ENCODE measurements at places on chromosomes 2 and 18.

DNA sequence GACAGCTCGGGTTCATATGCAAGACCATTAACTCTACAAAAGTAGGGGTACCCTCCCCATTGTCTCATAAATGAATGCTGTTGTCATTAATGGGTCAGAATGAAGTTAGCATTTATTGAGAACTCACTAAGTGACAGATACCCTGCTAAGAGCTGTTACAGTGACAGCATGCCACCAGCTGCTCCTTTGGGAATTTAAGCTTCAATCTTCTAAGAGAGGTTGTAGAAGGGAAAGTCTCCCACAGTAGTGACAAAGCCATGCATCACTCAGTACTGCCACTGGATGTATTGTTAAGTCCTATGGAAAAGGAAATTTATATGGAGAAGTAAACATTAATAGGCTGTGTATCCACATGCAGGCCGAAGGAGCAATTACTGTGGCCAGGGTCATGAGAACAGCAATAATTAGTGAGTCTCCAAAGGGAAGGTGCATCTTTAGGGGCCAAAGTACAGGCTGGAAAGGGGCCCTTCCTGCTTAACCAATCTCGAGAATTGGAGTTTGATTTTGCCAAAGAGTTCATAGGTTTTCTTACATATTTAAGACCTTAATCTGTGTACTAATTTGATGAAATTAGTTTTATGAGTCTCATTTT, 64.5 kb upstream of the FAM124B start:
- no peak for DNase-seq

GRCh38 chr2:132609101-132609890, 60.7 kb downstream of the LYPD1 start:
- no peak for DNase-seq

GRCh38 chr2:170177950-170178781, at the start of gene MYO3B:
TSS of gene MYO3B (plus strand) at chr2:170178147. CDS start at chr2:170178288, 141 bp downstream.
- no peak for DNase-seq

GRCh38 chr2:174844295-174844708, 80.0 kb upstream of the CHRNA1 start:
- DNase-seq = no peak

DNA sequence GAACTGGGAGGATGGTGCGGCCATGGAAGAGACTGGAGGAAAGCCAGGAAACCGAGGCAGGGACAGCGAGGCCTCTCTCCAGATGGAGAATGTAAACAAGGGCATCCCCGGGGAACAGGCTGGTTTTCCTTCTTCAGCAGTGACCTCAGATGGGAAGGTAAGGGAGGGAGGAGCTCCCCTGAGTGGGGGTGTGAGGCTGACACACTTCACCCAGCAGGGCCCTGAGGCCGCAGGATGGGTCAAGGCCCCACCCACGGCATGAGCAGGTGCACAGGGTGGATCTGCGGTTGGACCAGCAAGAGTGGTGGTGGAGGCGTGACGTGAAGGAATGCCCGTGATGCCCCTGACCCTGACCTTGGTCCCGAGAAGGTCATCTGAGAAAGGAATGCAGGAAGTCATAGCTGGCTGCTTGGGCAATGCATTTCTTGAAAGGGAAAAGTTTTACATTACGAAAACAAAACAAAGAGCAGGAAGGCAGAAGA, 48.1 kb downstream of the ADCY3 start:
- DNase-seq = no peak

GRCh38 chr18:59238385-59238784, 18.4 kb downstream of the GRP start:
- no peak for DNase-seq

DNA sequence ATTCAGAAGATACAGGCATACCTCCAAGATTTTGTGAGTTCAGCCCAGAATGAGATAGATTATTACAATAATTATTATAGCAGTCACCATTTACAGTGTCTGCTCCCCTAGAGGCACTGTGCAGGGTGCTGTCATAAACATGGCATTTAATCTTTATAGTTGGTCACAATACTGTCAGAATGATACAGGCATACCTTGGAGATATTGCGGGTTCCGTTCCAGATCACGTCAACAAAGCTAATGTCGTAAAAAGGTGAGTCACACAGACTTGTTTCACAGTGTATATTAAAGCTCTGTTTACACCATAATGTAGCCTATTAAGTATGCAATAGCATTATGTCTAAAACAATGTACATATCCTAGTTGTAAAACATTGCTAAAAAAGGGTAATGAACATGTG, 45.6 kb downstream of the ZRANB3 start:
- no peak for DNase-seq

GRCh38 chr2:190860985-190861680, 19.5 kb upstream of the GLS start:
- DNase-seq = no peak

DNA sequence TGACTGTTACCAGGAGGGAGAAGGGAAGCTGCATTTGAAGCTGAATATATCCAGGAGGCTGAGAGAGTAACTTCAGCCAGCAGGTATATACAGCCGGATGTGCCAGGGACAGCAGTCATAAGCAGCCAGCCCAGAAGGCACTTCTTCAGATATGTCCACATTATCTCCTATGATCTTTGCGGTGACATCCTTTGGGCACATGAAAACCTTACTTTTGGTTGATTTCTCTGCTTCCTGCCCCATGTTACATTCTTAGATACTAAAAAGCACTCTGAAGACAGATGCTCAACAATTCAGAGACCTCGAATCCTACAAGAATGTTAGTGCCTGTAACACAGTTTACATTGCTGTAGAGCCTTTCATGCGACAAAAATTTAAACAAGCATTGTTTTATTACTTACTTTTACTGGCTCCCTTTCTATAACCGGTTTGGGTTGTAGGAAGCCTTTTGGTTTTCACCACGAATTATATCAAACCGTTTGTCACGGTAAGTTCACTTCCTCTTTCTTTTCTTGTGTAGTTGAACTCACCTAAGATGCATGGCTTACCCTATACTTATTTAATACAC, 50.3 kb upstream of the TLK1 start:
- peak; percentile 5 for DNase-seq

GRCh38 chr2:3672861-3673678, 15.1 kb downstream of the ALLC start:
- no peak for DNase-seq

DNA sequence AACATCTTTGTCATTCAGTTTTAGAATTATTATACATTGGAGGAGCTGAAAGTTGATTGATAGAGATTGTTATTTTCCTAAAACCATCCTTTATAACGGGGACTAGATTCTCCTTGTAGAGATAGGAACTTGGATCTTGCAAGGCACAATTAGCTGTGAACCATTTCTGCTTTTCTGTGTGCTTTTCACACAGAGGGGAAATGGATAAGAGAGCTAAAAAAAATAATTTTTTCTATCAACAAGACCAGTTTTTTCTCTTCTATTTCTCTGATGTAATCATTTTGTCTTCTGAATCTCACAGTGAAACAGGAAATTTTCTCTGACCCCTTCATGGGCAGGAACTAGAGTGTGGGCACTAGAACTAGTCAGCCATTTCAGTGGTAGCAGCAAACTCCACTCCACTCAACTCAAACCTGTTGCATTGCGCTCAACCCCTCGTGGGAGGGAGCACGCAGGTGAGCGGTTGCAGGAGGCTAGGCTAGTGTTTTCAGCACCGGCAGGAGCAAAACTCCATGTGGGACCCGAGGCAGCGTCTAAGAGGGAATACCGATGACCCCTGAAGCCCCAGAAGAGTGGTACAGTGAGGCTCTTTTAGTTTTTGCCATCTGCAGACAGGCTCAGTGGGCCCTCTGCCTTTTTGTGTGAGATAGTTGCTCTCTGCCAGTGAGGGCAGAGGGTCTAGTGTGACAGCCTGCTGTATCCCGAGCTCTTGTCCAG, 24.0 kb upstream of the SLC39A10 start:
- no peak for DNase-seq

DNA sequence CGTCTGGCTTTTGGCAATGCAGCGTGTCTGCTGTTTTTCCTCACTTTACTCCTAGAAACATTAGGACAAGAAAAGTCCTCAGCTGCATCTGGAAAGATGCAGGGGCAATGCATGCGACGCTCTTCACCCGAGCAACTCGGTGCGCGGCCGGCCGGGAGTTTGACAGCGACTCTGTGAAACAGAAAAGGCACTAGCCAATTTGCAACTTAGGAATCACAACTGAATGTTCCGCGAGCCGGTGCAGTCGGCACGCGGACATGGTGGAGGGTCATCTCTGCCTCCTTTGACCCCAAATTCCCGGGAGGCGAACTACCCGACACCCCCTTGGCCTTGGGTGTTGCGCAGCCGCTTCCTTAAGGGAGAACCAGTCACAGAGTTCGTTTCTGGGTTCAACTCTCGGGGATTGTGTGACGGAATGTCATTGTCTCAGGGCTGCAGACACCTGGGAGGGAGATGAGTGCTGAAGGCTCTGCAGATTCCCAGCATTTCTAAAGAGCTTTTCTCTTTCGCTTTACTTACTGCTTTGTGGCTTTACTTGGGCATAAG, 9.8 kb downstream of the NR4A2 start:
- no peak for DNase-seq

- DNase-seq = no peak
Observed at GRCh38 chr2:236236559-236237452, 27.4 kb downstream of the ASB18 start.

- DNase-seq = no peak
Observed at GRCh38 chr2:135050132-135050531, 2.0 kb upstream of the RAB3GAP1 start.

DNA sequence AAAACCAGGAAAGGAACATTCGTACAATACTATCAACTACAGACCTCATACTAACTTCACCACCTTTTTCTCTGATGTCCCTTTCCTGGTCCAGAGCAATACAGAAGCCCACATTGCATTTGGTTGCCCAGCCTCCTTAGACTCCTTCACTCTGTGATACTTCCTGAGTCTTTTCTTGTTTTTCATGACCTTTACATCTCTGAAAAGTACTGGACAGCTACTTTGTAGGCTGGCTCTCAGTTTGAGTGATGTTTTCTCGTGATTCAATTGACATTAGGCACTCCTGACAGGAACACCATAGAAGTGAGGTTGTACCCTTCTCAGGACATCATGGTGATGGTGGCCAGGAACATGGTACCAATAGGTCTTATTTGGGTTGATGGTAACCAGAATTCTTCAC, 185.9 kb upstream of the SLC39A10 start:
- DNase-seq = no peak

GRCh38 chr2:177244244-177244771, 20.2 kb downstream of the NFE2L2 start:
- DNase-seq = no peak

DNA sequence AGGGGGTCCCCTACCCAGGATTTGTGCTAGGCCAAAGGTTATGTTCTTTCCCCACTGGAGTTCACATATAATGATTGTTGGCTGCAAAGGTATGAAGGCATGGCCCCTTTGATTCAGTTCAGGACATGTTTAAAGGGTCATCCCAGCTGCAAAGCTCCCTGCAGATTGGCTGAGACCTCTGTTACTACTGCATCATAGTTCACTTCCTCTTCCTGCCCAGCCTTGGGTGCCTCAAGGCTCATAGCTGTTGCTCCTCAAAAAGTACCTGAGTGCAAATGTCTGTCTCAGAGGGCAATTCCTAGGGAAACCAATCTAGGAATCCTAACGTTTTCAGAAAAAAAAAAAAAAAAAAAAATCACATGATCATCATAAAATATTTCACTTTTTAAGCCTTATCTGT, 125.1 kb downstream of the ATL2 start:
- no peak for DNase-seq

DNA sequence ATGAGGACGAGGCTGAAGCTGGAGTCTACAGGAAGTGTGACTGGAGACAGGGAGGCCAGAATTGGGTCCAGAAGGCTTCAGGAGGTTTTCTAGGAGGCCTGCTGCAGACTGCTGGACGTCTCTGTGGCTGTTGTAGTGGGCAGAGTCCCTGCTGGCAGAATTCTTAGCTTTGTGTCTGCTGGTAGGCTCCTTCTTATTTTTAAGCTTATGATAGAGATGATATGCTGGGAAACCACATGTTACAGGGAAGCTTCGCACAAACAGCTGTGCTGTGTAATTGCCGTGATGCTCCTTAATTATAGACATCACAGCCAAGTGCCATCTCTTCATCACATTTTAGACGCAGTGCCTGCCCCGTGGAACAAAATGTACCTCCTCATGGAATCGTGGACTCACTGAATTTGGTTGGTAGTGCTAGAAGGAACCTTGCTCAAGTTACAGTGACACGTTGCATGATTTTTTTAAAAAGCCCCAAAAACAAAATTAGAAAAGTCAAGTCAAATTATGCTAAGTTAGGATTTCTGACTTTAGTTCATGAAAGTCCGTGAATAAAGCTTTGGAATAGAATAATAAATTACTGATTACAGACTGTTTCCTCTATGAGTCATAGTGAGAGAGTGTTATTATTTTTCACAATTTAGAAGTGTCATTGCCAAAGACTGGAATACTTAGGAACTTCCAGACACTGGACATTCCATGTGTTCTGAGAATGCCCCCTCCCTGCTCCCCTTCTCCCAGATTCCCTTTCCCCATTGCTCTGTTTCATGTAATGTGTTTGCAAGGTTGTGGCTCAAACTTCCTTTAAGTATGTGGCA, 144.1 kb downstream of the FHOD3 start:
- DNase-seq = no peak

DNA sequence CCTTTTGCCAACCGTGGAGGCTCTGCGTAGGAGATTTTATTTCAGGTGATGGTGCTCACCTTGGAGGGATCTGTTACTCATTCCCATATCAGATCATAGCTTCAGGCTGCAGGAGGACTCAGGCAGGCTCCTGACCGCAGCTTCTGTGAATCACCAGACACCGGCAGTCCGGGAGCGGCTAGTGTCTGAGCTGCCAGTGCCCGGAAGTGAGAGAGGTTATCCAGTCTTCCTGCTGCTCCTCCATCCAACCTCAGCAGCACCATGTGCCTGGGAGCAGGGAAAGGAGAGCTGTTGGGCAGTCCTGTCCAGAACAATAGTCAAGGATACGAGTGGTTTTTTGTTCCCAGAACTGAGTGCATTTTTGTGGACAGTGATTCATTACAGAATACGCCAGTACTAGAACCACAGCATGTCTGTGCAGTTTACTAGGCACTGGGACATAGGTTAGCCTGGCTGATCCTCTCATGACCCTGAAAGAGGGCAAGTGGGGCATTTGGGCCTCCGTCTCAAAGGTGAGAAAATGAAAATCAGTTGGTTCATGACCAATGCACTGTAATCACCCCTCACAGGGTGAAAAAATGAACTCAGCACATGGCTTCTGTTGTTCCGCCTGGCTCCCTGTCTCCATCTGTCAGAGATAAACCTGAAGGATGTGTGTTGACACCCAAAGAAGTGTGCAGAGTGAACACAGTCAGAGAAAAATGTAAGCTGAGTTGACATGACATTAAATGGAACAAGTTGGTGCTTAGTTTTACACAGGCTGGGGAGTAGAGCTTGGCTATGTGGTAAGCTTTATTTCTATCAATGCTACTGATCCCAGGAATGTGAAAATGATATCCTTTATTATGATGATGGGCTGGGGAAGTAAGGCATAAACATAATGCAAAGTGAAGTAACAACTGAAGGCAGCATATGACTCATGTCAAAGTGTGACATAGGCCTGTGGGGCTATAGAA, 12.2 kb downstream of the FHOD3 start:
- DNase-seq = no peak

Data from activated CD4-positive, alpha-beta T cell treated with anti-CD3 and anti-CD28 coated beads, Interleukin-2, amount 50 U/mL, for 1 hour (primary cell).